ENCODE measurements at places on chromosomes 4 and X.

- DNase-seq = peak; percentile 49
These were observed 16.3 kb downstream of the KLF8 start for GRCh38 chrX:56248492-56248891.

DNA sequence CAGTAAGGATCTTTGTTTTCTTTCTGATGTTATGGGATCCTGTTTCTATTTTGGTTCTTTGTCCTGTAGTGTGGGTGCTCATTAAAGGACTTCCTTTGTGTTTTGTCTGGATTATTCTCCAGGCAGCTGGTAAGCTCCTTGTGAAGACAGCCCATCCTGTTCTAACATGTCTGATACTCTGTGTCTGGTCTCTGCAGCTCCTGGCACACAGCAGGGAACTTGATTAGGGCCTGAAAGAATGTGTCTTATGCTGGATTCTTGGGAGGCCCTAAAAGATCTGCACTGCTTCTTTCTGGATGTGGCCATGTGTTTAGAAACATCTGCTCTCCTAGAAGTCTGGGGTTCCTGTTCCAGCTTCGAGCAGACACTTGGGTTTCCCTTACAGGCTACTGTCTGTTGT lies 38.1 kb upstream of the ATXN3L start:
- DNase-seq = no peak

DNA sequence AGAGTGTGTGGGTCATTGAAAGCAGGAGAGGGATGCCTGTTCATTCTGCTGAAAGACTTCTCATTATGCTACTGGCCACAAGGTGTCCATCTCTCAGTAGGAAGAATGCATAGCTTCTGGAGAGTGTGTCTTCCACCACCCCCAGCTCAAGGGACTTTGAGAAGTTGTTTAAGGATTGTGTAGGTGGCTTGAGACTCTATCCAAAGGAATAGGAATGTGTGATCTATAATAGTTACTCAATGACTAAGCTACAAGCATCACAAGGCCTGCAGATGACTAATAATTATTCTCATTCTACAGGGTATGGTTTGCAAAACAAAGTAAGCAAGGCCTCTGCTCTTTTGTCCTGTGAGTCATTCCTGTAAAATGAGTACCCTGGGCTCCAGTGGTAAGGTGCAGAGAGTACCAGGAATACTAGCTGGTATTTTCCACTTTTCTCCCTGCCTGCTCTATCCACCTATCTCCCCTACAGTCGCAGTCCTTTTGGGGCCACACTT lies 279.8 kb upstream of the BOD1L1 start:
- no peak for DNase-seq

- no peak for DNase-seq
These were observed 700.5 kb downstream of the TRIML1 start for GRCh38 chr4:188839704-188840103.

- DNase-seq = no peak
These were observed 63.8 kb upstream of the MTM1 start for GRCh38 chrX:150504397-150505182.

DNA sequence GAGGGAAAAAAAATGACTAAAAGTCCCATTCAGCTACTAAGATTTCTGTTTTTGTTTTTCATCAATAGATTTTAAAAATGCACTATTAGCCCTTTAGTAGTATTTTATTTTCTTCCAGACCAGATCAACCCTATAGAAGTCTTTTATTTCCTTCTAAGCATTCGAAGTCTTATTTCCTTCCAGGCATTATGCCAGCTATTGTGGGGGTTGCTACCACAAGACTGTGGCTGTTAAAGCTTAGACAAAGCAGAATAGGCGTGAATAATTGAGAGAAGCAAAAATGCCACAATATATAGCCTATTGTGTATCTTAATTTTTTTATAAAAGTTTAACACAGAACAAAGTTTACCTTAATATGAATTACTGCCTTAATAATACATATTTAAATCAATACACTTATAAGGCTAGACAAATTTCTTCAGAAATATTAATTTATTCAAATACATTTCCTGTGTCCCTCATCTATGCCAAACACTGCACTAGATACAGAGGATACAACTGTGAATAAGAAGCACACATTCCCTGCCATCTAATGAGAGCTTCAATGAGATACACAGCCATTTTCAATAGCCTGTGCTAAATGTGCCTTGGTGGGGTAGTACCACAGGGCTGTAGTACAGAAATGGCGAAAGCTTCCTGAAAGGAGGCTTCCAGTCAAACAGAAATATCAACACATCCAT lies 33.1 kb downstream of the SLC10A7 start:
- DNase-seq = no peak

- DNase-seq = no peak
These were observed 127.0 kb downstream of the HS6ST2 start for GRCh38 chrX:132831336-132831973.

GRCh38 chr4:143358923-143359643 lies 22.4 kb downstream of the GAB1 start:
- DNase-seq = no peak

DNA sequence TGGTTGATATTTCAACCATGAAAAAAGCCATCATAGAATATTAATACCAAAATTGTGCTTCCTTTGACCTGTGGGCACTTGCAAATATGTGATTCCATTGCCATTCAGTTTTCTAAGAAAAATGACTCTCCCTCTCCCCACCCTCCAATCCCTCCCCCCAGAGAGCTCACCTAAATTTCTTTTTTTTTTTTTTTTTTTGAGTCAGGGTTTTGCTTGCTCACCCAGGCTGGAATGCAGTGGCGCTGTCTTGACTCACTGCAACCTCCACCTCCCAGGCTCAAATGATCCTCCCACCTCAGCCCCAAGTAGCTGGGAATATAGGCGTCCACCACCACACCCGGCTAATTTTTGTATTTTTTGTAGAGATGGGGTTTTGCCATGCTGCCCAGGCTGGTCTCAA lies 47.0 kb downstream of the SNX25 start:
- no peak for DNase-seq

DNA sequence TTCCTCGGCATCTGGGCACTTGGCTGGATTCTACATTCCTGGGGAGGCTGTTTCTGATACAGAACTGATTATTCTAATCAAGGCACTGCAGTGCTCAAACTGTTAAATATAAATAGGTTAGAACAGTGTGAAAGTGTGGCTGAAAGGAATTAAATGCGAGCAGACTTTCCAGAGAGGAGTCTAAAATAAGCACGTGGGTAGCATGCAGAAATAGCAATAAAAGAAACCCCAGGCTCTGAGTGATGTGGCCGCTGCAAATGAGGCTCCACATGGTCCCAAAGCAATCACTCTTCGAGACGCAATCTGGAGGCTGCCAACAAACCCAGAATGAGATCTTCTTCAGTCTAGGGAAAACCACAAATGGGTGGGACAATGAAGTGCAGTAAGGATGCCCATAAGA lies 30.6 kb upstream of the MTM1 start:
- no peak for DNase-seq

- no peak for DNase-seq
These were observed 5.2 kb downstream of the APBB2 start for GRCh38 chr4:41209187-41209586.

DNA sequence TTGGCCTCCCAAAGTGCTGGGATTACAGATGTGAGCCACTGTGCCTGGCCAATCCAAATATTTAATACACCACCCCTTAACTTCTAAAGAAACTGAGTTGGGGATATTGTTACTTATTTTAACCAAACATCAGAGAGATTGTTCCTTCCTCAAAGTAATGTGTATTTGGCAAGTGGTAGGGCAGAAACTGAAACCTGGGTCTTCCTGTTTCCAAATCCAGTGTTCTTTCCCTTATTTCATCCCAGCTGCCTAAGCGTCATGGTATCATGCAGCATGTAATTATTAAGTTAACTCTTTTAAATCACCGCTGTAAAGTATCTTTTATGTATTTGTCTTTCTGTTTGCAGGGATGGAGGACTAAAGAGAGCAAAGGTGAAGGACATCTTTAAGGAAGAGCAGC lies 68.4 kb downstream of the GPAT3 start:
- no peak for DNase-seq

GRCh38 chr4:110108422-110108821 lies 90.0 kb downstream of the ELOVL6 start:
- DNase-seq = no peak

DNA sequence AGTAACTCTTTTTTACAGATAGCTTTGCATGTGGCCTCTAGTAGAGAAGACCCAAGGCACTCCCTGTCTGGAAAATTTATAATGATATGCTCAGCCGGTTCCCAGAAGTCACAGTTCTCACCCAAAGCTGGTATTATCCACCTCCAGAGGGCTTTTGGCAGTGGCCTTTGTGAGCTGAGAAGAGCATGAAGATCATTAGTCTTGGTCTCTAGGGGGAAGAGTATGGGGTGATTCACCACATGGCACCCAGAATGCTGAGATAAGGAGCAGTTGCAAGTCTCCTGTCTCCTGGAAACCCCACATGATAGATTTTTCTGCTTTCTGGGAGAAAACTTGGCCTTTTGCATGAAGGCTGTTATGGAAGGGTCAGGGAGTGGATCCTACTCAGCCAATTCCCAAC lies 75.4 kb upstream of the PRPS1 start:
- no peak for DNase-seq

DNA sequence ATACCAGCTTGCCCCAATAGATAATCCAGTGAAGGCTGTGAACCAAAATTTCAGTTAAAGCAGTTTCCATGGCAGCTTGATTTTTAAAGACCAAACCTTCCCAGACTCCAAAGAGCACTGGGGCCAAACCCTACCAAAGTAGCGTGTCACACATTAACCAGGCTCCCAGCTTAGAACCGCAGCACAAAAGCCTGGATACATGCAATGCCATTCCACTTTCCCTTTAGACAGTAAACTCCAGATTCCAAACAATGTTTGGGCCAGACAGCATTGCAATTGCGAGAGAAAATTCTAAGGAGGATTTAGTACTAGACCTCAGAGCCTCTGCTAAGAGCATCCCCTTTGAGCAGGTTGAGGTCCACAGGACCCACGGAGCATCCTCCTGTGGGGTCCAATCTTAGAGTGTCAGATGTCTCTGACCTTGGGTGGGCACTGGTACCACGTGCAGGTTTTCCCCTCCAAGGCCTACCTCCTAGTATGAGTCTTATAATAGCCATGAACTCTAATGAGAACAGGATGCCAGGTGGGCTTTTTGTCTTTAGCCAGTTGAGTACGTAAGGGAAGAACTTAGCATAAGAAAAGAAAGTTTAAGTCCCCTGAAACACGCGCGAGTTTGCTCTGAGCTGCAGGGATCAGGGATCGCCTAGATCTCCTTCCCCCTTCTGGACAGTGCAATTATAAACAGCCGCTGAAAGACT lies 38.8 kb downstream of the MGARP start:
- DNase-seq = no peak

DNA sequence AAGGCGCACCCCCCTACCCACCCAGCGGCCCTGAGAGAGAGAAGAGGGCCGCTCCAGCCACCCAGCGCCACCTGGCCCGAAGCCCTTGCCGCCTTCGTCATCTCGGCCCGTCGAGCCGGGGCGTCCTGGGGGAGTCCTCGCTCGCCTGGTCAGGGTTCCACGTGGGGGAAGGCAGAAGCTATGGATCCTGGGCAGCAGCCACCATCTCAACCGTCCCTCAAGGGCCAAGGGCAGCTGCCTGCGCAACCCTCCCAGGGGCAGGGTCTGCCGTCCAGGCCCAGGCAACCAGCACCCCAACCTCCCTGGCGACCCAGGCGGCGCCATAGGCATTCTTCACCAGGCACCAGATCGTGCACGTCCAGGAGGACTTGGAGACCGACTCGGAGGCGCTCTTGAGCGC lies 51.5 kb upstream of the IL13RA2 start:
- DNase-seq = no peak

DNA sequence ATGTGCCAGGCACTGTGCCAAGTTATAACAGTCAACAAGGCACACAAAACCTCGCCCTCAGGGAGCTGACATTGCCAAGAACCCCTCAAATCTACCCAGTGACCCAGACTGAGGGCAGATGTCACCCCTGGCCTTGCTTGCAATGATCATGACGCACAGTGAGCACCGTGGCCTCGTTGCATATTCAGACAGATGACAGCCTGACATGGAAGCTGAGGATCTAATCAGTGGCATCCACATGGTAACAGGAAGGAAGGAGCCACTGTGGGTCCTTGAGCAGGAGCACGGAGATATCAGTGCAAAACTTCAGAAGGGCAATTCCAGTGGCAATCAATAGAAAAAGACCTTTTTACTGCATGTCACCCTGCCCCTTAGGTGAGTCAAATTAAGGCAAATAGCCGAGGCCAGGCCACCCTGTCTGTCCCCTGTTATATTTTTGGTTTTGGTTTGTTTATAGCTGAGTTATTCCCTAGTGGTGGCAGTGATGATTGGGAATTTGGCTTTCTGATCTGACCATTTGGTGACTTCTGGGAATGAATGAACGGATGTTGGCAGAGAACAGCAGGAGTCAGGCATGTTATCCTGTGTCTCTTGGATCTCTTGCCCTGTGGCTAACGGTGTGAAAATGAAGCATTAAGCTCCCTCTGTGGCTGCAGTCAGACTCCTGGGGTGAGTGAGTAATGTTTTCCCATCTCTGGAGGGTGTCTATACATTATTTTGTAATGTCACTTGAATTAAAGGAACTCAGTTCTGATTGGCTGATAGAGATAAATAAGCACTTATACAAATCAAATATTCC lies 20.4 kb downstream of the WDR13 start:
- no peak for DNase-seq

GRCh38 chr4:47486231-47486673 lies 1.2 kb downstream of the ATP10D start:
- DNase-seq = no peak

DNA sequence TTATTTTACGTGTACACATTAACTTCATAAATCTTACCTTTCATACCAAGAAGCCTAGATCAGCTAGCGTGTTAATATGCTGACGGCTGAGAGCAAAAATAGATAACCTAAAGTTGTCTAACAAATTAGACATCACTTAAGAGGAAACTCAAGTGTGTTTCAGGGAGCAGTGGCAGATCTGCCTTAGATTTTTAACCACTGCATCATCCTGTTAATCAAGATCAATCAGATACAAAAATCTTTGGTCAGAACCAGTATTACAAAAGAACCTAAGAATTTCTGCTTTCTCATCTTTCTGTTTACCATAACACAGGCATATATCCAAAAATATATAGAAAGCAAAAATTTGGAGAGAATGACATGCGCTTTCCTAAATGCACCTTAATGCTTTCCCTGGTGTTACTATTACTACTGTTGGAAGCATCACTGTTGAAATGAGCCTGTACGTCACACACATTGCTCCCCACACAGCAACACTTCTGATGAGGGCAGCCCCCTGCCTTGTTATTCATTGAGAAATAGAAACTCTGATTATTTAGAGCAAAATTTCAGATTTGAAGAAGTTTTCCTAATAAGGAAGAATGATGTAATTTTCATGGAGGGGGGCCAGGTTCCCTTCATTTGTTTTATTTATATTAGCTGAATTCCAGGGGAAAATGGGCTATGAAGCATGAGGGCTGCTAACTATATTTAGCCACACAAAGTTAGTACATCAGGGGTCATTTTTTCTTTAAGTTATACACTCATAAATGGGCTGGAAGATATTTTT lies 152.3 kb downstream of the CBR4 start:
- DNase-seq = no peak

- DNase-seq = no peak
These were observed 27.6 kb upstream of the BCORL1 start for GRCh38 chrX:129954804-129955203.

GRCh38 chrX:1453951-1454785 lies 1.5 kb upstream of the ASMTL start:
- peak; percentile 94 for DNase-seq

All from mesothelial cell of epicardium (in vitro differentiated cells).